ENCODE measurements at places on chromosomes 7 and 10.

- no peak overlapping the region for H3K4me3 ChIP-seq
- H3K36me3 ChIP-seq: peaks cover 16% of the 10 kb centered on the region
- peak overlapping the region; percentile 99 for H3K27ac ChIP-seq
- H3K27me3 ChIP-seq: no peaks in the 10 kb centered on the region
- peaks cover 55% of the 10 kb centered on the region for H3K4me1 ChIP-seq
Observed at GRCh38 chr10:11162828-11163599, 145.3 kb downstream of the CELF2 start.

- H3K27me3 ChIP-seq: peaks cover 43% of the 10 kb centered on the region
- peak overlapping the region; percentile 29 for H3K27ac ChIP-seq
- DNase-seq: no peak
Observed at GRCh38 chr10:73923935-73924598, 13.1 kb downstream of the PLAU start.

GRCh38 chr10:89494068-89494467, 41.3 kb downstream of the SLC16A12 start:
- no peak overlapping the region for H3K4me3 ChIP-seq

- H3K27ac ChIP-seq: no peak overlapping the region
- DNase-seq: no peak
- H3K27me3 ChIP-seq: no peaks in the 10 kb centered on the region
- H3K4me1 ChIP-seq: peaks cover 17% of the 10 kb centered on the region
- H3K36me3 ChIP-seq: peaks cover 20% of the 10 kb centered on the region
- no peak overlapping the region for H3K4me3 ChIP-seq
Observed at GRCh38 chr7:40019558-40019957, 69.5 kb downstream of the CDK13 start.

GRCh38 chr10:44745920-44746319, 165.2 kb upstream of the TMEM72 start:
- H3K27me3 ChIP-seq: no peaks in the 10 kb centered on the region
- no peak overlapping the region for H3K4me3 ChIP-seq
- no peaks in the 10 kb centered on the region for H3K4me1 ChIP-seq
- H3K36me3 ChIP-seq: no peaks in the 10 kb centered on the region

DNA sequence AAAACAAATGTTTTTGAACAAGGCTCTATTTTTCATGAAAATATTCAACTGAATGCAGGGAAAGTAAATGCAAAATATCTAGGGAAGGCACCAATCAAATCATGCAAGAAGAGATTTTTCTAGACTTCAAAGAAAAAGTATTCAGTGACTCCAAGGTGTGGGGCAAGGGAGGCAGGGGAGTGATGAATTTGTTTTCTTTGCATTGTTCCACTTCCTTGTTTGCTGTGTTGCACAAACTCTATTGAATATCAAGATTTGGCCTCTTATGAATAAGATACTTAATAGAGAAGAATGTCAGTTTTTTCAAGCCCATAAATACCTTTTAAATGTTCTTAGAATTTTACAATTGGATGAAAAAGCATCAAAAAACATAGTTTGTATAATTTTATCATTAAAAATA, 26.4 kb downstream of the STEAP1 start:
- DNase-seq: no peak
- H3K4me1 ChIP-seq: peaks cover 13% of the 10 kb centered on the region
- H3K27me3 ChIP-seq: no peaks in the 10 kb centered on the region
- no peak overlapping the region for H3K27ac ChIP-seq
- H3K36me3 ChIP-seq: no peaks in the 10 kb centered on the region

- H3K36me3 ChIP-seq: peaks cover 2% of the 10 kb centered on the region
- no peak for DNase-seq
- peaks cover 55% of the 10 kb centered on the region for H3K4me1 ChIP-seq
Observed at GRCh38 chr7:150435390-150436073, 14.9 kb upstream of the GIMAP8 start.

- H3K27ac ChIP-seq: no peak overlapping the region
- no peak overlapping the region for H3K4me3 ChIP-seq
- H3K36me3 ChIP-seq: no peaks in the 10 kb centered on the region
- no peak for DNase-seq
Observed at GRCh38 chr7:74573512-74573911, 84.0 kb upstream of the GTF2I start.

DNA sequence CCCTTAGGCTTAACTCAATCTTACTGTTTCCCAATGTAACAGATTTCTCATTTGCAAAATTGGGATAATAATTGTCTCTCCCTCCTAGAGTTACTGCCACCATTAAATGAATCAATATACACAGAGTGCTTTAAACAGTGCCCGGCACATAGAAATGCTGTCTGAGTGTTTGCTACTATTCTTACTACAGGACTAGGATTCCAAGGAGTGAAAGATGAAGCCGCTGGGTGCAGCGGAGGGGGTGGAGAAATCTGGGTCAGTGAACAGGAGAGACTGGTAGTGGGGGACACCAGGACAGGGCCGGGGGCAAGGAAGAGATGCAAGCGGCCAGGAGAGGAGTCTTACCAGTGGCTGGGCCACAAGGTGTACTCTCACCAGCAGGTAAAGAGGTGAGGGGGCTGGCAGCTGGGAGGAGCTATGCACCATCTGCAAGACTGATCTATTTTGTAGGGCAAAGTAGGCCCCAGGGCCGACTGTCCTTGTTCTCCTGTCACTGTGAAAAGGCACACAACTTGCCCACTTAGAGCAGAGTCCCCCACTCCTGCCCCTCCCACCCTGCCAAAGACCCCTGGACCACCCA, 18.5 kb upstream of the PRRT4 start:
- no peaks in the 10 kb centered on the region for H3K36me3 ChIP-seq
- peaks cover 11% of the 10 kb centered on the region for H3K27me3 ChIP-seq
- peaks cover 4% of the 10 kb centered on the region for H3K4me1 ChIP-seq
- H3K27ac ChIP-seq: no peak overlapping the region
- H3K4me3 ChIP-seq: no peak overlapping the region

- no peaks in the 10 kb centered on the region for H3K36me3 ChIP-seq
- H3K4me1 ChIP-seq: no peaks in the 10 kb centered on the region
- DNase-seq: no peak
- H3K27me3 ChIP-seq: peaks cover 26% of the 10 kb centered on the region
- no peak overlapping the region for H3K27ac ChIP-seq
- H3K4me3 ChIP-seq: no peak overlapping the region
Observed at GRCh38 chr10:3274414-3274813, 101.8 kb upstream of the PITRM1 start.

DNA sequence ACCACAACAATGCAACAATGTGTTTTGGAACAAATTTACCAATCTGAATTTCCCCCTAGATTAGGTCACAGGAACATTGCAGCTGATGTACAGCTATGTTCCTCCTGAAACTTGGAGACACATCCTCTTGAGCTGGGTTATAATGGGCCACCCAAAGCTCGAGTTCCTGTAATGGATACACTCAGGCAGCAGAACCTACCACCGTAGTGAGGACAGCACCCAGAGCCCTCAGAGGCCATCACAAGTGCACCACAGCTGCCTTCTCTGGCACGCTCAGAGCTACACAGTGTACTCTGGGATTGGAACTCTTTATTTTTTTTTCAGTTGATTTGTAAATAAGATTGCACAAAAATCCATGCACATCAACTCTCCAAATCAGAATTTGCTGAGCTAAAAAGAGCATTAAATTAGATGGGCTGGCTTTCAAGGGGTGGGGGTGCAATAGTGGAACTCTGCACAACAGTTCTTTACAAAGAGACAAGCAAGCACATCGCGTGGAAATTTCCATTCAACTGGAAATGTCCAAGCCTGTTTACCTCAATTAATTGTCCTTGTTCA, 56.7 kb downstream of the EGFR start:
- no peak overlapping the region for H3K4me3 ChIP-seq
- DNase-seq: no peak
- no peak overlapping the region for H3K27ac ChIP-seq

- H3K4me1 ChIP-seq: no peaks in the 10 kb centered on the region
- no peak for DNase-seq
- no peaks in the 10 kb centered on the region for H3K27me3 ChIP-seq
- no peak overlapping the region for H3K4me3 ChIP-seq
- H3K27ac ChIP-seq: no peak overlapping the region
Observed at GRCh38 chr10:131180086-131180485, 131.4 kb downstream of the TCERG1L start.

GRCh38 chr7:28314841-28315240, 97.5 kb upstream of the CREB5 start:
- no peak overlapping the region for H3K27ac ChIP-seq
- DNase-seq: no peak
- H3K4me1 ChIP-seq: peaks cover 2% of the 10 kb centered on the region
- H3K36me3 ChIP-seq: no peaks in the 10 kb centered on the region

DNA sequence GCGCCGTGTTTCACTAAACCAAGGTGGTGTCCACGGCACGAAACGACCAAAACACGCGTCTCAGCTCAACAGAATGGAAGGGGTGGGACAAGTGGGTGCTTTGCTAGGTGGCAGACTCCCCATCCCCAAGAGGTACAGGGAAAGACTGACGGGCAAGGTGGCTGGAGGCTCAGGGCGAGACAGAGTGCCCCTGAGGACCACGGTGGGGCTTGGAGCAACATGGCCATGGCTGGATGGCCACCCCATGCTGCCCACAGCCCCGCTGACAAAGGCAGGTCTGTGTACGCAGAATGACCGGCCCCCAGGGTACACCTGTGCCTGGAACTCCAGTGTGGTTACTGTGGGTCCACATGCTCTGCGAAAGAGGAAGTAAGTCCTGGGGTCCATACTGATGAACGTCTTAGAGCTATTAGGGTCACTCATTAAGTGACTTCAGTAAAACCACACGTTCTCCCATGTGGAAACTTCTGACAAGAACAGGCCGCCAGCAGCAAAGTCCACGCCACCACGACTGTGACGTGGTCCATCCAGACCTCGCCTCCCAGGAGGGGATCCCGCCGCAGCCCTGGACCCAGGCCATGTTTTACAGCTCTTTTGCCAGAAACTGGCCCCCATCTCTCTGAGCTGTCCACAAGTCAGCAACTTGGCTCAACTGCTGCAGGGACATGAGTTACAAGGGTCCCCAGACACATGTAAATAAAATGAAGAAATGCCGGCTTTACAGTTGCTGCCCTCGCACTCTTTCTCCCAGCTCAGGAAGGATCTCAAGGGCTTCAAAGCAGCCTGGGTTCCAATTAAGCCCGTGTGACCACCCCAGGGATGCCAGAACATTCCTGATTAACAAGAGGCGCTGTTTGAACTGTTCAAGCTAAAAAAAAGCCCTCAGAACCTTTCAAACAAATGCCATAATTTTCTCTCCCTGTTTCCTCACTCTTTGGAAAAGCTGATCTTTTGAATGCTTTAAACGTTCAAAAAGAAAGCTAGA, 66.8 kb downstream of the MAD1L1 start:
- DNase-seq: no peak
- no peaks in the 10 kb centered on the region for H3K27me3 ChIP-seq
- H3K4me3 ChIP-seq: no peak overlapping the region
- no peak overlapping the region for H3K27ac ChIP-seq
- H3K36me3 ChIP-seq: peaks cover 3% of the 10 kb centered on the region

GRCh38 chr7:24024276-24025068, 259.5 kb upstream of the NPY start:
- no peaks in the 10 kb centered on the region for H3K4me1 ChIP-seq
- H3K27me3 ChIP-seq: peaks cover under 1% of the 10 kb centered on the region
- DNase-seq: no peak
- no peaks in the 10 kb centered on the region for H3K36me3 ChIP-seq

DNA sequence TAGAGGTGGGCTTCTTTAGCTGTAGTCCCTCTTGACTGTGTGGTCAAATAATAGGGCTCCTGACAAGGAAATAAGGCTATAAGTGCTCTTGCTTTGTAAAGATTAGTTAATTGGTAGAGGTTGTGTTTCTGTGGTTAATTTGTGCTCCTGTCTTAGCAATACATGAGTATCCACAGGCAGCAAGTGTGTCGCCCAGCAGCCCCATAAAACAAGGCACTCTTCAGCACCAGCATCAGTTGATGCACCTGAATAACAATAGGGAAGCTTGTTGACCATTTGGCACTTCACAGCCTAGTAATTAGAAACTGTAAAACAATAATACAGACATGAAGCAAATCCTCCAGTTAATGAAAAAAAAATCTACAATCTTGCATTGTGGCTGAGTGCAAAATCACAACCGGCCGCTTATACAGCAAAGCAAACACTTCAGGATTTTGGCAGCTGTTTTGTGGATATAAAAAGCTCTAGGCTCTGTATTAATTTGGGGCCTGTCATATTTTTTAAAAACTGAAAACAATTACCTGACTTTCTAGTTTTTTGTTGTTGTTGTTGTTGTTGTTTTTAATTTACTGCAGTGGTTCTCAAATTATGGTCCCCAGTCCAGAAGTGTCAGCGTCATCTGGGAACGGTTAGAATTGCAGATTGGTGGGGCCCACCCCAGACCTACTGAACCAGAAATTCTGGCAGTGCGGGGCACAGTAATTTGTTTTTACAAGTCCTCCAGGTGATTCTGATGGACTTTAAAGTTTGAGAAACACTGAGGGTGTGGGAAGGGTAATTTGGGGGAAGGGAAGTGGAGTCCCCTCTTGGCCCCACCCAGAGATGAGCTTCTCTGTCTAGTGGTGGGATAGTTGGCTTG, 56.8 kb downstream of the AUTS2 start:
- H3K36me3 ChIP-seq: no peaks in the 10 kb centered on the region
- no peaks in the 10 kb centered on the region for H3K4me1 ChIP-seq
- DNase-seq: no peak

- H3K36me3 ChIP-seq: no peaks in the 10 kb centered on the region
- no peak overlapping the region for H3K27ac ChIP-seq
- no peaks in the 10 kb centered on the region for H3K4me1 ChIP-seq
- no peak overlapping the region for H3K4me3 ChIP-seq
- H3K27me3 ChIP-seq: peaks cover 3% of the 10 kb centered on the region
Observed at GRCh38 chr10:69638642-69639041, 8.6 kb downstream of the FAM241B start.

GRCh38 chr10:86286236-86287109, 80.1 kb downstream of the GRID1 start:
- no peaks in the 10 kb centered on the region for H3K36me3 ChIP-seq
- H3K4me1 ChIP-seq: no peaks in the 10 kb centered on the region
- DNase-seq: no peak
- H3K4me3 ChIP-seq: no peak overlapping the region
- no peaks in the 10 kb centered on the region for H3K27me3 ChIP-seq
- no peak overlapping the region for H3K27ac ChIP-seq

- H3K4me3 ChIP-seq: peak within 1 kb of the TSS; percentile 80
- peak within 1 kb of the TSS; percentile 84 for H3K27ac ChIP-seq
- H3K36me3 ChIP-seq: peaks cover 31% of the 10 kb centered on the region
- DNase-seq: peak; percentile 21
- no peaks in the 10 kb centered on the region for H3K27me3 ChIP-seq
- peaks cover 13% of the 10 kb centered on the region for H3K4me1 ChIP-seq
Observed at GRCh38 chr10:73110345-73110849, at the start of gene NUDT13. TSS of gene NUDT13 (plus strand) at chr10:73110455. CDS start at chr10:73114366, 3,911 bp downstream.

DNA sequence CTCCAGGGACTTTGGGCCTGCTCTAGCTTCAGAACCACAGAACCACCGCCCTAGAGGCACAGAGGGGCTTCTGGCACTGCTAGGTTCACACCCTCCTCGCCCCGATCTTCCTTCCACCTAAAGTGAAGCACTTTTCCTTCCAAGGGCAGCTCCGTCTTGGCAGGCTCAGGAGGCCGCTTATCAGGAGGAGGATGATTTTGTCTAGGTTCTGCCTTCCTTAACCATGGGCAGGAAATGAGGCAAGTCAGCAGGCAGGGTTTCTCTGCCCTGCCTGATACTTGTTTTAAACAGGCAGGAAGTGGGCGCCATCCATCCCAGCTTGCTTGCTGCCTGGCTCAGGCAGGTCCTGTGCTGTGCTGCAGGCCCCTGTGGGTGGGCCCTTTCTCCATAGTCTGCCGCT, 8.3 kb upstream of the ATP6V0E2 start:
- peaks cover 30% of the 10 kb centered on the region for H3K36me3 ChIP-seq
- peak; percentile 53 for DNase-seq
- H3K27ac ChIP-seq: peak overlapping the region; percentile 96
- no peaks in the 10 kb centered on the region for H3K27me3 ChIP-seq

- H3K4me1 ChIP-seq: peaks cover 3% of the 10 kb centered on the region
- peaks cover 2% of the 10 kb centered on the region for H3K36me3 ChIP-seq
- peaks cover 85% of the 10 kb centered on the region for H3K27me3 ChIP-seq
- no peak overlapping the region for H3K27ac ChIP-seq
Observed at GRCh38 chr7:27164045-27164366, 1.3 kb downstream of the HOXA9 start.

Data from T-helper 2 cell treated with Interferon-gamma antibody and Interleukin-4, amounts not matched to agents 5 μg/mL and 100 μg/mL, for 36 hours (primary cell).